ENCODE measurements at places on chromosomes 4 and X.
A peak's percentile ranks its signal among the peaks of the same experiment; 100 is the strongest.

- DNase-seq = peak; percentile 18
These were observed 1.5 kb downstream of the IRF2 start for GRCh38 chr4:184472614-184473498.

DNA sequence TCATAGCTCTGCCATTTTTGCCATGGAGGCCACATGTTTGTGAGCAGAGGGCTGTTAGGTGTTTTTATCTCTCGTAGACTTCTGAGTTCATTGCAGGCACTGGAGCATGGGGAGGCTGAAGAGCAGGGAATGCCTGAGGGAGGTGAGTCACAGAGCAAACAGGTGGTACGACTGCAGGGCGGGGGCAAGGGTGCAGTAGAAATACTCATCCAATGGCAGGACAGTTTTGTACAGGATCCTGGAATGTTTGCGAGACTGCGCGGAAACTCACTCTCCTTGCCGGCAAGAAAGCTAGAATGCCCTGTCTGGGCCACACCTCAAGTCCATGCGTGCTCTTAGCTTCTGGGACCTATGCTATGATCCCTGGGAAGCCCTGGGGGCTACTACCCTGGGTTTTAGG, 20.0 kb upstream of the VCX2 start:
- DNase-seq = no peak

GRCh38 chr4:86657910-86658309, 63.8 kb downstream of the PTPN13 start:
- no peak for DNase-seq

- no peak for DNase-seq
These were observed 88.4 kb downstream of the GPR143 start for GRCh38 chrX:9677098-9677739.

- DNase-seq = no peak
These were observed 77.4 kb downstream of the TBL1X start for GRCh38 chrX:9542106-9542760.

DNA sequence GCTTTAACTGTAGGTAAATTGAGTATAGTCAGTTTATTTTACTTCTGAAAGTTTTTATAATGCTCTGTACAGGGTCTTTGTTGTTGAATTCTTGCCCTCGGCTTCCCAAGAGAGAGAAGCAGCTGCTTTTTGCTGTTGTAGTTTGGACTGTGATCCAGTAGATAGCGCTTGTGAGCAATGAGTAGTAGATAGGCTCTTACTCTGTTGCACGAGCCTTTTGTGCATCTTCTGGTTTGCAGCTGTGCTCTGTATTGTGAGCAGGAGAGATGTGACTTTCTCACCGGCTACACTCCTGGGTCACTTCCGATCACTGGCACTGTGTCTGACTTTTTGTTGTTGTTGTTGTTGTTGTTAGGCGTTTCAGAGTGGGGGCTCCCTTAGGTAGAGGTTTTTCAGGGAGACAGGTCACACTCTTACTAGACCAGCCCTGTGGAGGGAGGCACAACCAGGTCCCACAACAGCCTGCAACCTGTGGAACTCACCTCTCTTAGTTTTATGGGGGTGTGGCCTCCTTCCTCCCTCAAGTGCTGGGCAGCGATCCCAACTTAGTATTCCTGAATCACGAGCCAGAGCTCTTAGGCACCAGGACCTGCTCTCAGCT, 822.1 kb upstream of the GALNTL6 start:
- DNase-seq = no peak

GRCh38 chrX:18674417-18674787, 2.5 kb upstream of the RS1 start:
- peak; percentile 10 for DNase-seq

- no peak for DNase-seq
These were observed at the start of gene SHISA3 for GRCh38 chr4:42396752-42397634. Gene SHISA3 (plus strand): TSS chr4:42397488. CDS start chr4:42398057, 569 bp downstream.

- DNase-seq = no peak
These were observed 976 bp downstream of the PHKA1 start for GRCh38 chrX:72713130-72713529.

GRCh38 chr4:146049802-146050201, 111.2 kb upstream of the ZNF827 start:
- no peak for DNase-seq
